ENCODE measurements at places on chromosomes 1 and 21.

- no peak for DNase-seq
Observed at GRCh38 chr1:185376288-185376687, 59.2 kb upstream of the IVNS1ABP start.

- DNase-seq = no peak
Observed at GRCh38 chr1:219717536-219717935, 104.6 kb upstream of the ZC3H11B start.

- no peak for DNase-seq
Observed at GRCh38 chr1:71231751-71232150, 150.9 kb upstream of the ZRANB2 start.

DNA sequence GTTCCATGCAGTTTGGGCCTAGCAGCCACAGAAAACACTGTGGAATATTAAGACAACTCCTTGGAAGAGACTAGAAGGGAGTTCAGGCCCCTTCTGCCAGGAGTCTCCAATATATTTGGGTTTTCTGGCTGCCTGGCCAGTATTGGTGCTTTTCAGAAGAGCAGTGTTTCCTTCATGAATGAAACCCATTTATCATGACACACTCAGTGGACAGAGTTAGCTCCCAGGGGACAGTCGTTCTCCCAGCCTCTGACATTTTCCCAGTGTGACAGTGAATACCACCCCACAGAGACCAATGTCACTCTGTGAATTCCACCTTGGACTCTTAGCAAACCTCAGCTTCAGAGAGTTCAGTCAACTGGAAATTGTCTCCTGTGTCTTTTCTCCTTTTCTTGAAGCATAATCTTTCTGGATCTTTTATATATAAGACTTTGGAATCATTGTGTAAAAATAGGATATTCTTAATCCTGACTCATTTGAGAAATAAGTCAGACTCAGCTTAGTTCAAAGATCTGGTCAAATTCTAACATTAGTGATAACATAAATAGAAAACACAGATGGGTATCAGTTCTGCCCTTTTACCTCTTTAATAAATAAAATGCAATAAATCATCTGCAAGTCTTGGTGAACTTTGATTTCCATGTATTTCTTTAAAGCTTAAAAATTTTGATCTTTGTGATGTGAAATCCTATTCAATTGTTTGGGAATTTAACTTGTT lies 40.4 kb downstream of the GNG12 start:
- no peak for DNase-seq

DNA sequence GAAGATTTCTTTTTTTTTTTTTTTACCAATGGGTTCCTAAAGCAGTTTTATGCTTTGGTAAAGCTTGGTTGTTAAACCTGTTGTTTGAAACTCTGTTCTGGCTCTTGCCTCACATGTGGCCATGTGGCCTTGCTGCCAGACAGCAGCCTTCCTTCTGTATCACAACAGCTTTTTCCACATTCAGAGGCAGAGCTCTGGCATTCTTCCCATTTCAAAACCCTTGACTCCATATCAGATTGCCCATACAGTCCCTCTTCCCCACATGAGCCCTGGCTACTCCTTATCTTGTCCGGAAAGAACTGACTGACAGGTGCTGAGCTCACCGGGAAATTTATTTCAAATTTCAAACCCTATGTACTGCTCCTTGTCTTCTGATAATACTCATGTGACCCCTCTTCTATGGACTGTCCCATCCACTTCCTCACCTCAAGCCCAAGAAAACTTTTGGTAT lies 38.5 kb upstream of the LAX1 start:
- DNase-seq = no peak

Measured in esophagus squamous epithelium (tissue), 5 donors.